ENCODE measurements at places on chromosomes 7 and 10. TPM values are rescaled to one million over a fixed set of nuclear protein-coding genes. Genes with fewer than 3 reads are reported as not detected.
A peak's percentile ranks its signal among the peaks of the same experiment; 100 is the strongest.

- DNase-seq = no peak
These were observed 168.1 kb downstream of the RAB11FIP2 start for GRCh38 chr10:117878626-117879025.

The CALML3 gene
- not detected for total RNA-seq

DNA sequence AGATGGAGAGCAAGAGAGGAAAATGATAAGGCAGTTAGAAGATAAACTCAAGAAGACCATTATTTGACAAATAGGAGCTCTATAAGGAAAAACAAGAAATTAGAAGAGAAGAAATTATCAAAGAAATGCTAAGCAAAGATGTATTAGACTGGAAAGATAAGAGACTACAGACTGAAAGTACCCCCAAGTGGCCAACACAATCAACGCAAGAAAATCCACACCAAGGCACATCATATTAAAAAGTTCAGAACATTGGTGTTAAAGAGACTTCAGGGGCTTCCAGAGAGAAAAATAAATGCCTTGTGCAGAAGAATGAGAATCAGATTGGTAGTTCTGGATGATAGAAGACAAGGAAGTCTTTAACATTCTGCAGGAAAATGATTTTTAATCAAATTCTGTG, 46.0 kb downstream of the SH2D4B start:
- no peak for DNase-seq

DNA sequence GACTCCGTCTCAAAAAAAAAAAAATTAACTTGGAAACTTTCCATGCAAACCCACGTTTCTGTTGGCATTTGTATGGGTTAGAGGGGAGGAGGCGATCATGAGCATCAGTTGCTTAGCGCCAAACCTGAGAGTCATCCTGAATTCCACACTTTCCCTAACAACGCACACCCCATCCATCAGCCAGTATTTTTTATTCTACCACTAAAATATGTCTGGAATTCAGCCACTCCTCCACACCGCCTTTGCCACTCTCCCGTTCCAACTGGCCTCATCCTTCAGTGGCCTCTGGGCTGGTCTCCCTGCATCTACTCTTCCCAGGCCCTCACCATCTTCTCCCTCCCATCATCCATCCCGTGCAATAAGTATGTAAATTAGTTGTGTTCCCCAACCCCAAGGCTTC, 4.7 kb upstream of the LMBR1 start:
- no peak for DNase-seq

GRCh38 chr10:61907011-61907410, 5.5 kb downstream of the ARID5B start:
- no peak for DNase-seq

The PKD2L1 gene
- not detected for total RNA-seq

GRCh38 chr10:89975771-89976170, 274.4 kb downstream of the KIF20B start:
- no peak for DNase-seq

The PLXDC2 gene
- total RNA-seq = 0.86 TPM

The SLC26A3 gene
- total RNA-seq = not detected

The OR2A1 gene
- 0.06 TPM for total RNA-seq

GRCh38 chr7:28674359-28674782, 262.1 kb downstream of the CREB5 start:
- DNase-seq = no peak

The HOXA3 gene
- total RNA-seq = not detected

DNA sequence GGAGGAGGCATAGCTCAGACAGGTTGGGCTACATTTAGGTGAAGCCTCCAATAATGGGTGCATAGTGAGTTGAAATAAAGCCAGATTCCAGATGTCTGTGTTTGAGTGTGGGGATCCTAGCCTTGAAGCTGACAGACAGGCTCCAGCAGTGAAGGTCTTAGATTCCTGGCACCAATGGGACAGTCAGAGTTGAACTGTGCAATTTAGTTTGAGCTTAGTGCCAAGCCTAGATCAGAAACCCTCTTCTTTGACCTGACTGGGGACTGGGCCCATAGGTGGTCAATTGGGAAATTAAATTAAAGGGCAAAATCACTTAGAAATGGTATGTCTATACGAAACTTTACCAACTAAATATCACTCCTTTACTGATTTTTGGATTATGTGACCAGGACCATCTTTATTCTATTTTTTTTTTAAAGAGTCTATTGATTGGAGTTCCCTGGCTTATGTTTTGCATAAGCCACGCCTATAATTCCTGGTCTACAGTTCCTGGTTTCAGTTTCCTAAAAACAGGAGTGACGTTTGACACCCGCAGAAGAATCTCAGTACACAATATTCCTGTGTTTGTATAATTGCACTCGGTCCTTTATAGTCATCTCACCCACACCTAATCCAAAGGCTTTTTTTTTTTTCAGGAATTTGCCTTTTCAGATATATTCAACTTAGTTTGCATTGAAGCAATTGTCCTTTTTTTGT, 201.4 kb downstream of the GFRA1 start:
- DNase-seq = no peak

GRCh38 chr7:29285444-29285793, 90.8 kb downstream of the CHN2 start:
- DNase-seq = peak; percentile 35

DNA sequence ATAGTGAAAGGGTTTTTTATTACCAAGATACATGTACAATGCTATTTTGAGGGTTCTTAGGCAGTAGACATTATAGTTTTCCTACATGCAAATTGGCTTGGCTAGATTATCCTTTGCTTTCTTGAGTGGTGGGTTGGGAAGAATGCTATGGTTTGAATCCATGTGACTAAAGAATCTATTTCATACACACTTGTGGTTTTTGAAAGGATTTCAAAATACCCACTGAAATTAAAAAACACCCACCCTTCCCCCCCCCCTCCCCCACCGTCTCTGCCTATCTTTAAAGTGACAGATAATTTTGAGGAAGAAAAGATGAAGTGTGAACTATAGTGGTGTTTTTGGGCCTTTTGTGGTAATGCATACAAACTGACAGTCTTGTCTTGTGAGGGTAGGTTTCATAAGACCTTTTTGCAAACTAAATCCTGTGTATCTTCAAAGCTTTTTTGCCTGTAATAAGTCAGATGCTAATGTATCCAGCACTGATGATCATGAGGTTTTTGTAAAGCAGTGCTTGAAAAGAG, 90.9 kb downstream of the TPST1 start:
- no peak for DNase-seq

GRCh38 chr7:106504645-106505044, 156.3 kb downstream of the CCDC71L start:
- no peak for DNase-seq

The CASTOR2 gene
- total RNA-seq = 2.6 TPM

GRCh38 chr7:128810473-128810872, 18.7 kb downstream of the CCDC136 start:
- no peak for DNase-seq

DNA sequence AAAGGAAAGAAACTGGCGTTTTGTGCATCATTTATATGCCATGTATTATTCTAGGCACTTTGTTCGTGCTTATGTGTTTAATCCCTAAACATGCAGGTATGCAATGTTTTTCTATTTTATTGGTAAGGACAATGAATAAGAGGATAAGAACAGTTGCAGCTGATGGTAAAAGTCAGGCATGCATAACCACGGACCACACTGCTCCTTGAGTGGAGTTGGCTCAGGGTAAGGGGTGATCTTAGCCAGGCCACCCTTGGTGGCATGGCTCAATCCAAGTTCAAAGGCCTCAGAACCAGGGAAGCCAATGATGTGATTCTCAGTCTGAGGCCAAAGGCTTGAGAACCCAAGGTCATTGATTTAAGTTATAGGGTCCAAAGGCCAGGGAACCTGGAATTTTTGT, 1068.1 kb downstream of the NRG3 start:
- DNase-seq = no peak

DNA sequence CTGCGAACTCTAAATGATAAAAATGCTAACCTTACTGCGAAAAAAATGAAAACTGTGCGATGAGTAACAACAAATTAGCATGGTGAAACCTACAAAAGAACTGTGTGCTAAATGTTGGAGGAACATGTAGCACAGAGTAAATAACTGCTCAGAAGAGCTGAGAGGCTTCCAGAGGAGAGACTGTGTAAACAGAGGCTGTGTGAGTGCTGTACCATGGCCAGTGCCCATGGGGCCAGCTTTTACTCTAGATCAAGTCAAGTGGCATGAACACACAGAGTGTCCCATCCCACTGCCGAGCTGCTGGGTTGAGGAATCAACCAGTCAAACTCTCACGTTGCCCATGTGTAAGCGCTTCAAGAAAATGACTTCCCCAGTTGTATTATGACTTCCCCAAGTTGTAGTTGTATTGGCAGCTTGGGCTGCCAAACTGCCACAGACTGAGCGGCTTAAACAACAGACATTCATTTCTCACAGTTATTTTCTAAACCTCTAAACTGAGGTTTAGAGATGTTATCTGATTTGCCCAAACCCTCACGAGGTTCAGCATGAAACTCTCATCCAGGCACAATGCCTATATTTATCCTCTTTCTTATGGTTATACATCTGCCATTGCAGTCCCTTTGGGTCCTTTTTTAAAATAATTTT, 270.7 kb downstream of the ABCA13 start:
- no peak for DNase-seq

The PHYHIPL gene
- not detected for total RNA-seq
